ENCODE measurements at places on chromosomes 12 and 14.

GRCh38 chr12:32248441-32249140 lies 141.9 kb downstream of the BICD1 start:
- no peak for DNase-seq

DNA sequence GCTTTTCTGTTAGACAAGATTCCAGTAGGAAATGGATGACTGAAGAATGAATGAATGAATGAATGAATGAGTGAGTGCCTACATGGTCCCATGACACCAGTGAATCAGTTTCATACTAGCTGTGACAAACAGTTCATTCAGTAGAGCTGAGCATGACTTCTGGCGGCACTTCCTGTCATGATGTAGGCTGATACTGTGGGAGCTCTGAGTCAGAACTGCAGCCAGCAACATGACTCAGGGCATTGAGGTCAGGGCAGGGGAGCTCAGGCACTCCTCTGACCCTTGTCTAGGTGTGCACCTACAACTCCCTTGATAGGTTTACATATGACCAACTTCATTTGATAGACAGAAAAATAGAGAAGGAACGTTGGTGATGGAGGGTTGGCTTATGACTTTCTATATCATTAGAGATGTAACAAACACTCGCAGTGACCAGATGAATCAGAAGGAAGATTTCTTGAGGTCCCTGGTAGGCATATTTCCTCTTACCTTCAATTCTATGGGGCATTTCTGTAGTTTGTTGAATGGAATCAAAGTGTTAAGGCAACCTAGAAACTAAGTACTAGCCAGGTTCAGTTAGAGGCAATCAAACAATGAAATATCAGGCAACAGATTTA lies 139.3 kb upstream of the ARHGAP5 start:
- DNase-seq, result no peak

GRCh38 chr14:69288011-69288771 lies 28.2 kb downstream of the GALNT16 start:
- DNase-seq, result peak; percentile 52

DNA sequence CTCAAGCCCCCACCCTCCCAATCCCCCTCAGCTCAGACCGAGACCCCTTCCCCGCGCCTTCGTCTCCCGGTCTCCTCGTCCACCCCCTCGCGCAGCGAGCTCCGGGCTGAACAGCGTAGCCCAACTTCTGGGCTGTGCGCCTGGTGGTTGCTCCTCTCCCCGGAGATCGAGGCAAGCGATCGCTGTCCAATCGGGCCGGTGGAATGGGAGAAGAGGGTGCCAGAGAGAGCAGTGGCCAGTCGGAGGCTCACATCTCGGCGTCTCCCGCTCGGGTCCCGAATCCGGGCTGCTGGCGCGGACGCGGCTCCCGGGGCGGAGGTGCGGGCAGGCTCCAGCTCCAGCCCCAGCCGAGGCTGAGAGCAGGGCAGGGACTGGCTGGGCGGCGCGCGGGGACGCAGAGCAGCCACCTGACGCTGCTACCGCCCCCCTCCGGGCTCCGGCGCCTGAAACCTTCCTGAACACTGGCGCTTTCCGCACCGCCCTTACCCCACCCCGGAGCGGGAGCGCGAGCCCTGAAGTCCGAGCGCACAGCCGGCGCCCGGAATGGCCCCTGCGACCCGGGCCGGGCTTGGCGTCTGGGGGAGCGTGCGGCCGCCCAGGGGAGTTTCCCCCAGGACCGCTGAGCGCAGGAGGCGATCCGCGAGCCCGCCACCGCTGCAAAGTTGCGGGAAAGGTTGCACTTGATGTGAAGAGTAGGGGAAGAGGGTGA lies 508 bp upstream of the KCNH5 start:
- DNase-seq, result no peak

DNA sequence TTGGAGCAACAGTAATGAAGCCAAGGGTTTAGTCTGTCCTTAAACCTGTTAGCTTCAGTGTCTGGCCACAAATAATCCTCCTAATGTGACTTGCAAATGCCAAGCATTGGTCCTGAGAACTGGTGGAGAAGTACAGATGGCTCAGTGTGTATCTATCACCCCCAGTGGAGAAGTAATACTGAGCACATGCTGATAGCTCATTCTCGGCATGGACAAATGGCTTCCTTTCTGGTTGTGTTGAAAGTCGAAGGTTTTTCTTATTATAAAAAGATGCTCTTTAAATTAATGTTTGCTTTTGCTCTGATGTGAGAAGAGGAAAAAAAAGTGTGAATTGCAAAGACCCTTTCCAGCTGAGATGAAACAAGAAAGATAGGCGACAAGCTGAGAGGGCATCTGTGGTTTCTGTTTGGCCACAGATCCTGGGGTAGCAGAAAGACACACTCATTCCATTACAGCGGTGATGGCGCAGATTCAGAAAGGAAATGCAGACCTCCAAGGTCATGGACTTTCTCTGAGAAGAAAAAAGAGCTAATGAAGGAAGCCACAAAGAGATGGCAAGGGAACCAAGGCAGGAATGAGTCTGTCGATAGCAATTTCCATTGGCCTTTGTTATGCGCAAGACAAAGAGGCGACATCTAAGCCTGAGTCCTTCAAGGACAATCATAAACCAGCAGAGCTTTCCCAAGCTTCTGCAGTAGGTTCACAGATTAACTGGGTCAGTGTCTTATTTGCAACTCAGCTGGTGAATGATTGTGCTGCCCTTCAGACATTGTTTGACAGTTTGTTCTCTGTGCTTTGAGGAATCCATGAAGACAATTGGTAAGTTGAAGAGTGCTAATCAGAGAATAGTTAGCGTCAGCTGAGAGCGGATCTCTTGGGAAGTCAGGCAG lies 155.5 kb upstream of the RGS6 start:
- no peak for DNase-seq

GRCh38 chr12:10241290-10241689 lies 28.6 kb downstream of the GABARAPL1 start:
- DNase-seq, result no peak

DNA sequence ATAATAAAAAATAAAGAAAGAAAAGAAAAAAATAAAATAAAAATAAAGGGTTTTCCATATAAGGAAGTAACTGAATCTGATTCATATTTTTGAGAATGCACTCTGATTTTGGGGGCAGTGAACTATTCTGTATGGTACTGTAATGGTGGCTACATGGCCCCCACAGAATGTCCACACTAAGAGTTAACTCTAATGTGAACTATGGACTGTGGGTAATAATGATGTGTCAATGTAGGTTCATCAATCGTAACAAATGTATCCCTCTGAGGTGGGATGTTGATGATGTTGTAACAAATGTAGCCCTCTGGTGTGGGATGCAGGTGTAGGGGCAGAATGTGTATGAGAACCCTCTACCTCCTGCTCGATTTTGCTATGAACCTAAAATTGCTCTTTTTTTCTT lies 13.8 kb downstream of the KRT8 start:
- no peak for DNase-seq

GRCh38 chr14:64035143-64035542 lies 182.3 kb downstream of the SYNE2 start:
- DNase-seq, result no peak

GRCh38 chr12:54287261-54288157 lies 7.0 kb downstream of the HNRNPA1 start:
- DNase-seq, result no peak

DNA sequence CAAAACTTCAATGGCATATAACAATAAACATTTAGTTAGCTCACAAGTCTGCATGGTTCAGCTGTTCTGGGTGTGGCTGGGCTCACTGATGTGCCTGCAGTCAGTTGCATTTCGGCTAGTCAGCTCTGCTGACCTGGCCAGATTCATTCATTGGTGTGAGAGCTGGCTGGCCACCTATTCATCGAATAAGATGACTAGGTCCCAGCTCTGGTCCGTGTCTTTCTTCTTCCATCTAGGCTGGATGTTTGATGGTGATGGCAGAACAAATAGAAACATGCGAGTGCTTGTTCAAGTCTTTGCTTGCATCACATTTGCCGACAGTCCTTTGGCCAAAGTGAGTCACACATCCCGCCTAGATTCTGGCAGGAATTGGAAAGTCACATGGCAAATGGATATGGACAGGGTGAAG lies 203.3 kb upstream of the CRY1 start:
- DNase-seq, result no peak

DNA sequence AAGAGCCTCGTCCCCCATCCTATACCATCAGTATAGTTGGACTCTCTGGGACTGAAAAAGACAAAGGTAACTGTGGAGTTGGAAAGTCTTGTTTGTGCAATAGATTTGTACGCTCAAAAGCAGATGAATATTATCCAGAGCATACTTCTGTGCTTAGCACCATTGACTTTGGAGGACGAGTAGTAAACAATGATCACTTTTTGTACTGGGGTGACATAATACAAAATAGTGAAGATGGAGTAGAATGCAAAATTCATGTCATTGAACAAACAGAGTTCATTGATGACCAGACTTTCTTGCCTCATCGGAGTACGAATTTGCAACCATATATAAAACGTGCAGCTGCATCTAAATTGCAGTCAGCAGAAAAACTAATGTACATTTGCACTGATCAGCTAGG lies 13.6 kb downstream of the ARHGAP5 start:
- DNase-seq, result no peak

DNA sequence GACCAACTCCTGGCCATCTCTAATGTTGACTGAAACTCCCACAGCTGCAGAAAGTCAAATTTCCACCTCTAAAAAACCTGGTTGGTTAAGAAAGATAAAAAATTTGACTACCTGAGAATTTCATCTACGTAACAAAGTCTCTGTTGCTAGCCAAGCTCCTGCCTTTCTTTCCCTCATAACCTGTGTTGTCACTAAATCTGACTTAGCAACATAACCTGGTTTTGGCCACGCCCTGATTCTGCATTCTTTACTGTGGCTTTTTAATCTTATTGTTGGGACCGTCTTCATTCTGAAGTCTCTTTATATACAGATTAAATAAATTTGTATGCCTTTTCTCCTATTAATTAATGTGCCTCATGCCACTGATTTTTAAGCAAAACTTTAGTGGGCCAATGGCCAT lies 16.1 kb upstream of the CD69 start:
- DNase-seq, result no peak

GRCh38 chr12:58248599-58248998 lies 307.2 kb downstream of the ATP23 start:
- DNase-seq, result no peak

- no peak for DNase-seq
These were observed 589 bp downstream of the ATF1 start for GRCh38 chr12:50764286-50765094.

DNA sequence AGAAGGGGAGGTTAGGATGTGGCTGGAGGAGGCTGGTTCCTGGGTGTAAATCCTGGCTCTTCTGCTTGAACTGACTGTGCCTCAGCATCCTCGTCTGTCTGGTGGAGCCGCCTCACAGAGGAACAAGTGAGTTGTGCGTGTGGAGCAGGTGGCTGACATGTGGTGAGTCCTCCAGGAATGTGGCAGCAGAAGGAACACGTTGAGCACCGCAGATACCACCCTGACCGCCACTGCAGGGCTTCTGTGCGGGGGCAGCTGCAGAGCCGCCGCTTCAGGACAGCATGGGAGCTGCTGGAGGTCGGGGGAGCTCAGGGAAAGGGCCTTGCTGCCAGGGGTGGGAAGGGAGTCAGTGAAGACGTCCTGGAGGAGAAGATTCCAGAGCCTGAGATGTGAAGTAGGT lies 48.9 kb downstream of the TRAF3 start:
- DNase-seq, result no peak

DNA sequence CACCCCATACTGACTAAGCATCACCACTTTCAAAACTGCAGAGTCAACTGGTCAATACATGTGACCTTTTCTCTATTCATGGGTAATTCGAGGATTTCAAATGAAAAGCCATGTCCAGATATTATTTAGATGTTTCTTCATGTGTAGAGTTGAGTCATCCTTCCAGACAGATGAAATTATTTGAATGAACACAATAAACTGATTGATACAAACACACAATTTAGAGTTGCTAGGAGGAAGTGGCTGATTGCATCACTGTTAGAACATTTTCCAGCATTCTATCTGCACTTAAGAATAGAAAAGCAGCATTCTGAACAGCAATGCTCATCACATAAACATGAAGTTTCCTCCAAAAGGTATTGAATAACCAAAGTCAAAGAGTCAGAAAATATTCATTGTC lies 273.5 kb upstream of the SOX5 start:
- no peak for DNase-seq

DNA sequence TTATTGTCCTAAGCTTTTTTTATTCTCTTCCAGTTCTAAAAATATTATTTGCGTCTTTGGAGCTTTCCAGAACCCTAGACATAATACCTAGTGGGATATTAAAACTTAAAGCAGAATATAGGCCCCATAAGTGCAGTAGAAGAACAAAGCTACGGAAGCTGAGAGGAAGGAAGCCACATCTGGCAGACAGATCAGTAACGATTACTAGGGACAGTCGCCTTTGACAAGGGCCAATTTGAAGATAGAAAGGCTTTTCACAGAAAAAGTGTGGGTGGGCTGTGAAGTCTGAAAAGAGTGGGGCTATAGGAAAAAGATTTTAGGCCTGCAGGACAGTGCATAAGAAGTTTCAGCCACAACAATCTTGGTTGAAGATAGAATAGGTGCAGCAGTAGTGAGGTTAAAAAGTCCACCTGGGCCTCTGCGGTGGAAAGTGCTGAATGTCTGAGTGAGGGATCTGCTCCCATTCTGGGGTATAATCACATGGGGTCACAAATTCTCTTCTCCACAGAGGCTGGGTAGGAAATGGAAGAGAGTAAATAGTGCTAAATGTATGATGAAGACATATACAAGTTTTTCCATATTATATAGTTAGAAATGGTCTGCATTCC lies 114.5 kb downstream of the CMAS start:
- DNase-seq, result no peak

- no peak for DNase-seq
These were observed 770.2 kb downstream of the BCL11B start for GRCh38 chr14:98501836-98502235.

GRCh38 chr12:64673490-64674169 lies 63.3 kb downstream of the RASSF3 start:
- DNase-seq, result no peak

DNA sequence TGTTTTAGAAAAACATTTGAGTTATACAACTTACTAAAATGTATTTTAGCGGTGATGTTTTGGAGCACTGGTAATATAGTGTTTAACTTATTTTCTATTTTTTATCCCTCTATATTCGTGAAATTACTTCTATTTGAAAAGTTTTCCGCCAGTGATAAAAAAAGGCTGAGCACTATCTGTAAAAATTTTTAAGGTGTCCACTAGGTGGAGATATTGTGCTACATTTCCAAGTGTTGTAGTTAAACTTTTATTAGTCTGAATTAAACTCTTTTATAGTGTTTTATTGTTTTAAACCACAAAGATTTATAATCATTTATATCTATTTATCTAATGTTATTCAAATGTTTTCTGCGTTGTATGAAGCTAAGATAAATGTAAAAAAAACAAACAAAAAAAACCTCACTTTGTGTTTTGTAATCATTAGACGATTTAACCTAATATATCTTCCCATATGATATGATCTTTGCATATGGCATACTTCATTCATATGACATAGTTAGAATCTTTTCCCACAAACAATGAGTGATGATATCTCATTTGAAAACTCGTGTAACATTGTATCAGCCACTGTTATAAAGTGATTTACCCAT lies 11.8 kb downstream of the ALG10B start:
- no peak for DNase-seq

DNA sequence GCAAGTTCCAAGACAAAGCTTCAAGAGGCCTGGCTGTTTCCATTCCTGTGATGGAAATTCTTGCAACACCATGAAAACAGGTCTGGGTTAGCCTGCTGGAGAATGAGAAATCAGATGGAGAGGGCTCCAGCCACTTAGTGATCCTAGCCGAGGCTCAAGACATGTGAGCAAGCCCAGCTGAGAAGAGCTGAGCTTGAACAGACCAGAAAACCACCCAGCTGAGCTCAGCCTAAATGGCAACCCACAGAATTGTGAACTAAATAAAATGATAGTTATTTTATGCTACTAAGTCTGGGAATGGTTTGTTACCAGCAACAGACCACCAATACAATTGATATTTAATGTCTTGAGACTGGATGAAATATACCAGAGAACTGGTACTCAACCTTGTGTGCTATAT lies 494.5 kb downstream of the RMST start:
- DNase-seq, result no peak

Measured in amygdala (tissue), 56 donors.